ENCODE measurements at places on chromosomes 11 and 22.

DNA sequence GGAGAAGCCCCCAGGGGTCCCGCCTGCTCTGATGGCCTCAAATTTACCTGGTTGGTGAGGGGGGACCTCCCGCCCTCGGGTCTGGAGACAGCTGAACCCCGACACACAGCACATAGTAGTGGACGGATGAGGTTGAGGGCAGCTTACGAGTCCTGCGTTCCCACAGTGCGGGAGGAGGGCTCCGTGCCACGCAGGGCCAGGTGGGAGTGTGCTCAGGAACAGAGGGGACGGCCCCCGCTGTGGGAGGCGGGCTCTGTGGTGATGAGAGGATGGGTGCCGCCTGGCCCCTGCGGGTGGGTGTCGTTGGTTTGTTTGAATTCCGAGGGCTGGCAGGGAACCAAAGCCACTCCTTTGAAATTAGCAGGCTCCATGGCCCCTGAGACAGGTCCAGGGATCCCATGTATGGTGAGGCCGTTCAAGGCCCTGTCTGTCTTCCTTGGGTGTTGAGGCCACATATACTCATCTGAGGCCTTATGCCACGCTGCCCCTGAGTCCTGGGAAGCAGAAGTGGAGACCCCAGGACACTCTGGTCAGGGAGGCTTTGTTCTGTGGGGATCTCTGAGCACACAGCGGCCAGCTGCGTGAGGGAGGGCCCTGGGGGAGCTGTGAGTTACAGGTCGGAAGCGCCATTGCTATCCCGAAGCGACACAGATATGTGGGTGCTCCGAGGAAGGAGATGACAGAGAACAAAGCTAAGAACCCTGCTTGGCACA lies 21.9 kb downstream of the NADSYN1 start:
- no peak for DNase-seq

DNA sequence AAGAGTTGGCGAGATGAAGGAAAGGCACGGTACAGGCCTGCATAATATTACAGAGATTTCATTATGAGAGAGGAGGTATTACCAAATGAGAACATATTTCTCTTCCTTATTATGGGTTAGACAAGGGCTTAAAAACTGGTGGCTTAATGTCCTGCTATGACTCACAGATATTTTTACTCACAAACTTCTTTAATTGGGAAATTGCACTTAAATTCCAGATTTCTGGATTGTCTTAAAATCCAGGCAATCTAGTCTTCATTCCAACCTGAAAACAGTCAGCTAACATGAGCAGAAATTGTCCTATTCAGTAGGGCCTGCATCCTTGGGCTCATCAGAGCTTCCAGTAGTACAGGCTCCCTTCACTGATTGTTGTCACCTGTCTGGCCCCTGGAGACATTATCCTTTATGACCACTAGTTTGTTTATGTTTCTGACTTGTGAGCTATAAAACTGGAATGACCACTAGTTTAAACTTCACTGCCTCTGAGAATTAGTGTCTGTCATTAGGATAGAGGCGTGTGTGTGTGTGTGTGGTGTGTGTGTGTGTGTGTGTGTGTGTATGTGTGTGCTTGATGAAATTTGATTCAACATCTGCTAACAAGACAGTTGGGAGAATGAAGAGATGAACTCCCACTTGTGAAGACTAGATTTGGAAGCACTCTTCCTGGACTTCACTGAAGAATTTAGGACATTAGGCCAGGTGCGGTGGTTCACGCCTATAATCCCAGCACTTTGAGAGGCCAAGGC lies 25.1 kb downstream of the DBX1 start:
- DNase-seq, result no peak

GRCh38 chr11:69656536-69657455 lies 15.8 kb downstream of the CCND1 start:
- DNase-seq, result no peak

GRCh38 chr11:46711303-46711702 lies 7.7 kb upstream of the F2 start:
- DNase-seq, result no peak

DNA sequence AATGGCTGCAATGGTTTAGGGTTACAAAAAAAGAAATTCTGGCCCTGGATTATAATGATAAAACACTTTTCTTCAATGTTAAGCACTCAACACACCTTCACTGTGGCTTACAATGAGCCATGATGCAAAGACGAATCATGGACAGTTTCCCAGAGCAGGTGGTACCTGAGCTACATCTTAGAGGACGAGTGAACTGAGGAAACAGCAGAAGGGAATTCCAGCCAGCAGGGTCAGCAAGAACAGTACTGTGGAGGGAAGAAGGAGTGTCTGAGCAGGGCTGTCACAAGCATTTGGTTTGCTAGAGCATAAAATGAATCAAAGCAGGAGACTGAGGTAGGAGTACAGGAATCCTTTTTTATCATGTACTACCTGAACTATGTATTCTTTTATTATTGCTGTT lies 332.8 kb upstream of the C11orf87 start:
- DNase-seq, result no peak

DNA sequence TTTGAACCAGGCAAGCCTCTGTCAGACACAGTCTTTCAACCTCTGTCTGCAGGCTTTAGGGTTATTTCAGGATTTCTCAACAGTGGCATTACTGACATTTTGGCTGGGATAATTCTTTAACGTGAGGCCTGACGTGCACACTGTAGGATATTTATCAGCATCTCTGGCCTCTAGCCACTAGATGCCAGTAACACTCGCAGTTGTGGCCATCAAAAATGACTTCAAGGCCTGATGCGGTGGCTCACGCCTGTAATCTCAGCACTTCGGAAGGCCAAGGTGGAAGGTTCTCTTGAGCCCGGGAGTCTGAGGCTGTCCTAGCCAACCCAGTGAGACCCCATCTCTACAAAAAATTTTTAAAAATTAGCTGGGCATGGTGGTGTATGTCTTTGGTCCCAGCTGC lies 113.0 kb downstream of the CCDC81 start:
- DNase-seq, result no peak

DNA sequence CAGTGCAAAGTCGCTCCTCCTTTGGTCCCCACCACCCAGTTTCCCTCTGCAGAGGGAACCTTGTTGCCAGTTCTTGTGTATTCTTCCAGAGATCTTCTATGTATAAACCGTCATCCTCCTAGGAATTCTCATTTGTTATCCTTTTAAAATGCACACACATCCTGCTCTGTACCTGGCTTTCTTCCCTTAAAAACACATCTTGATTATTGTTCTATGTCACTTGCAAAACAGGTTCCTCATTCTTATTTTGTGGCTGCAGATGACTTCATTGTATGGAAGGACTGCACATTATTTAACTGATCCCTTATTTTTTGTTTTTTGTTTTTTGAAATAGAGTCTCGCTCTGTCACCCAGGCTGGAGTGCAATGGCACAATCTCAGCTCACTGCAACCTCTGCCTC lies 26.6 kb upstream of the SYT7 start:
- DNase-seq, result no peak

GRCh38 chr11:75333807-75334140 lies 17.7 kb downstream of the ARRB1 start:
- DNase-seq, result no peak

GRCh38 chr11:104054911-104055529 lies 18.6 kb downstream of the DDI1 start:
- DNase-seq, result no peak

GRCh38 chr11:59292611-59293010 lies 66.1 kb upstream of the OR5AN1 start:
- DNase-seq, result no peak

- no peak for DNase-seq
Observed at GRCh38 chr11:105000167-105000566, 22.8 kb downstream of the CASP5 start.

Measured in kidney glomerular epithelial cell (primary cell).